ENCODE measurements at places on chromosomes 7 and 10.

- no peak for DNase-seq
These were observed 3.3 kb downstream of the XPNPEP1 start for GRCh38 chr10:109920016-109920415.

- peak; percentile 85 for DNase-seq
These were observed 147.1 kb downstream of the RNF216 start for GRCh38 chr7:5634107-5634950.

DNA sequence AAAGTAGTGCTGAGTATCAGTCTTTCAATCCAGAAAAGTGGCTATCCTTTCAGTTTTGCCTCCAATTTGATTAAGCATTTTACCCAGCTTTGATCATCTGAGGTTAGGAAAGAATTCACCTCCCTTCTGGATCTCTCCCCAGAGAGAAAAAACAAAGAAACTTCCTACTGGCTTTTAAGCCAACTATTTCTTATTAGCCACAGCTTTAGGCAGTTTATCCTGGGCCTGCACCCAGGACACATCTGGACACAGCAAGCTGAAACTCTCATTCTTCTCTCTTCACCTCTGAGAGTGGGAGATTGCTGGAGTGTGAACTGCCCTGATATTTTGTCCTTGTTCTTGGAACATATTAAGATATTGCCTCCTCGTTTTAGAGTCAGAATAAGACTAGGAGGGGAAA is 43.5 kb upstream of the LSM8 start:
- no peak for DNase-seq

- peak; percentile 14 for DNase-seq
These were observed at the start of gene DGKB for GRCh38 chr7:14902589-14903067. DGKB (minus strand) TSS chr7:14902751.

DNA sequence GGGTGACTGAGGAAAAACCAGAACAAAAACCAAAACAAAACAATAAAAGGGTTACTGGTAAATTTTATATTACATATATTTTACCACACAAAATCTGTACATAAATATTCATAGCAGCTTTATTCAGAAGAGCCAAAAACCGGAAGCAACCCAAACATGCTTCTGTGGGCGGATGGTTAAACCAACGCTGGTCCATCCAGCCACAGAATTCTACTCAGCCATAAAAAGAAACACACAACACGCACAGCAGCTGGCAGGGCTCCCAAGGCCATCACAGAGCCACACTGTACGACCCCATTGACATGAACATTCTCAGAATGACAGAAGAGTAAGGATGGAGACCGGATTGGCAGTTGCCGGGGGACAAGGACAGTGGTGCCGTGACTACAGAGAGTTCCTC is 83.6 kb downstream of the PROSER2 start:
- no peak for DNase-seq

- no peak for DNase-seq
These were observed 30.4 kb downstream of the TSPAN12 start for GRCh38 chr7:120827371-120828118.

DNA sequence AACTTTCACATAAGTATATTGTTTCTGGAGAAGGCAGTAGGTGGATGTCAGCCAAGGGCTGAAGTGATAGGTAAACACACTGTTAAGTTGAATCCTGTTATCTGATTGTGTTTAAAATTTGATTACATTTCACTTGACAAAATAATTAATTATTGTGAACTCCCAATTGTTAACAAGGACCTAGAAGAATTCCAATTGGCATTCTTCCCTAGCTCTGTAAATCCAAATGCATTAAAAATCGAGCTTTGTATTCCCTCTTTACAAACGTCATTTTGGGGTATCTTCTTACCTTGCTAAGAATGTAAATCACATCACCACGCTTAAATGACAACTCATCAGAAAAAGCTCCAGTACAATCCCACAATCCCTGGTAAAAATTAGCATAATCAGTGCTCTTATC is 179.9 kb downstream of the SKAP2 start:
- no peak for DNase-seq

DNA sequence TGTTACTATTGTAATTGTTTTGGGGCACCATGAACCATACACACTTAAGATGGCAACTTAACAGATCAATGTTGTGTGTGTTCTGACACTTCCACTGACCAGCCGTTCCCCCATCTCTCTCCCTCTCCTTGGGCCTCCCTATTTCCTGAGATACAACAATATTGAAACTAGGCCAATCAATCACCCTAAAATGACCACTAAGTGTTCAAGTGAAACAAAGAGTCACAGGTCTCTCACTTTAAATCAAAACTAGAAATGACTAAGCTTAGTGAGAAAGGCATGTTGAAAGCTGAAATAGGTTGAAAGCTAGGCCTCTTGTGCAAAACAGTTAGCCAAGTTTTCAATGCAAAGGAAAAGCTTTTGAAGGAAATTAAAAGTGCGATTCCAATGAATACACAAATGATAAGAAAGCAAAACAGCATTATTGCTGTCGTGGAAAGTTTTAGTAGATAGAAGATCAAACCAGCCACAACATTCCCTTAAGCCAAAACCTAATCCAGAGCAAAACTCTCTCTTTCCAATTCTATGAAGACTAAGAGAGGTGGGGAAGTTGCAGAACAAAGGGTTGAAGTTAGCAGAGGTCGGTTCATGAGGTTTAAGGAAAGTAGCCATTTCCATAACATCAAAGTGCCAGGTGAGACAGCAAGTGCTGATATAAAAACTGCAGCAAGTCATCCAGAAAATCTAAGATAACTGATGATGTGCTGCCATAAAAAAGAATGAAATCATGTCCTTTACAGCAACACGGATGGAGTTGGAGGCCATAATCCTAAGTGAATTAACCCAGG is 90.6 kb downstream of the MTPN start:
- DNase-seq: no peak

DNA sequence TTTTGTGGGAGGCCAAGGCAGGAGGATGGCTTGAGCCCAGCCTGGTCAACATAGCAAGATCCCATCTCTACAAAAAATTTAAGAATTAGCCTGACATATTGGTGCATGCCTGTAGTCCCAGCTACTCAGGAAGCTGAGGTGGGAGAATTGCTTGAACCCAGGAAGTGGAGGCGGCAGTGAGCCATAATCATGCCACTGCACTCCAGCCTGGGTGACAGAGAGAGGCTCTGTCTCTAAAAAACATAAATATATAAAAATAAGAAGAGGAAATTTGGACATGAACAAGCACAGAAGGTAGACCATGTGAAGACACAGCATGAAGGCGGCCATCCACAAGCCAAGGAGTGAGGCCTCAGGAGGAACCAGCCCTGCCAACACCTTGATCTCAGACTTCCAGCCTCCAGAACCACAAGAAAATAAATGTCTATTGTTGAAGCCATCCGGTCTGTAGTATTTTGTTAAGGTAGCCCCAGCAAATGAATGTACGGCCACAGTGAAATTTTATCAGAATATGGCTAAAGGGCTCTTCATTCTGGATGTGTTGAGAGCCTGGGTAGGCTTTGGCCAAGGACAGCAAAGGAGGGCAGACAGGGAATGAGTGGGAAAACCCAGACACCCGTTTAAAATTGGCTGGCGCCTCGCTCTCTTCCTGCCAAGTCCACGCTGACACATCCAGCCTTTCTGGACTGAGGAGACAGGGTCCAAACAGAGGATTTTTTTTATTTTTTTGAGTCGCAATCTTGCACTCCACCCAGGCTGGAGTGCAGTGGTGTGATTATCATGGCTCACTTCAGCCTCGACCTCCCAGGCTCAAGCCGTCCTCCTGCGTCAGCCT is 12.9 kb upstream of the GRID2IP start:
- DNase-seq: no peak

GRCh38 chr7:49245062-49245461 is 320.7 kb downstream of the CDC14C start:
- DNase-seq: no peak

DNA sequence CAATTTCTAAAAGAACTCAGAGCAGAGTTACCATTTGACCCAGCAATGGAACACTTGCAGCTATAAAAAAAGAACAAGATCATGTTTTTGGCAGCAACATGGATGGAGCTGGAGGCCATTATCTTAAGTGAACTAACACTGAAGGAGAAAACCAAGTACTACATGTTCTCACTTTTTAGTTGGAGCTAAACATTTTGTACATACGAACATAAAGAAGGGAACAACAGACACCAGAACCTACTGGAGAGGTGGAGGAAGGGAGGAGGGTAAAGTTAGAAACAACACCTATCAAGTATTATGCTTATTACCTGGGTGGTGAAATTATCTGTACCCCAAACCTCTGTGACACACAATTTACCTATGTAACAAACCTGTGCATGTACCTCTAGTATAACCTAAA is 329.5 kb downstream of the ATRNL1 start:
- no peak for DNase-seq

DNA sequence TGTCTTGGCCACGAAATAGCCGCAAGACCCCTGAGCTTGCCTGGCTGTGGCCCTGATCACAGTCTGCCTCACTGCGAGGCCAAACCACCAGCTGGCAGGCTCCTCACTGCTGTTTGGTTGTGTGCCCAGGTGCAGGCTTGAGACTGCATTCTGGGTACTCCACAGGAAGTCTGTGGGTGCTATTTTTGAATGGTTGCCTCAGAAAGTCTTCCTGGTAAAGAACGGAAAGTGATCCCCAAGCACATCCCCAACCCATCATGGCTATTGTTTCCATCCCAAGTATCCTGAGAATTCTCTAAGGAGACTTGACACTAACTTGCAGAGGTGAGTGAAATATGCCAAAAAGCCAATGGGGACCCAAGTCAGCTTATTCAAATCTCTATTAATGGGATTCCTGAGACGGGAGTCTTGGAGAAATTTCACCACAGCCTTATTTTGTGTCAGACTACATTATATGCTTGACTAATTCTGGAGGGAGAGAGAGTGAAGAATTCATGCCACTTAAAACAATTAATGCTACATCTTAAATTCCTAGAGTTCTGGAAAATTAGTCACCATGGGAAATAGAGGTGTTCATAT is 170.9 kb downstream of the RAMP3 start:
- no peak for DNase-seq

GRCh38 chr10:47402641-47403301 is 18.7 kb upstream of the ZNF488 start:
- DNase-seq: peak; percentile 74

DNA sequence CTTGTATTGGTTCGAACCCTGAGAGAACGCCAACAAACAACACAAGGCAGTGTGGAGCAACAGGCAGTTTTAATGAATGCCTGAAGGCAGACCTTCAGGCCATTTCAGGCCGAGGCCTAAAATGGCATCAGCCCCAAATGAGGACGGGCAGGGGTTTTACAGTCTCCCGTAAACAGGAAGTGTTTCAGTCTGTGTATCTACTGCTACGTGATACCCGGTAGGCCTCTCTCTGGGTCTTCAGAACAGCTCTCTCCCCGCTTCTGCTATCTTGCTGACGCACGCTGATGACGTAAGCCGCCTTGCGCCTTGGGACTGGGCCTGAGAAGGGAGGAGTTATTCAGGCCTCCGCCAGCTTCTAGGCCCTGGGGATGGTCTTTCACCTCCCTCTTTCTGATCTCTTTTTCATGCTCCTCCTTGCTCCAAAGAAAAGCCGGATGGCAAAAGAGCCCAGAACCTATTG is 67.7 kb downstream of the ST8SIA6 start:
- no peak for DNase-seq

- DNase-seq: no peak
These were observed 1.1 kb downstream of the PIK3AP1 start for GRCh38 chr10:96719200-96719599.

GRCh38 chr10:26503911-26504310 is 65.8 kb downstream of the APBB1IP start:
- no peak for DNase-seq

DNA sequence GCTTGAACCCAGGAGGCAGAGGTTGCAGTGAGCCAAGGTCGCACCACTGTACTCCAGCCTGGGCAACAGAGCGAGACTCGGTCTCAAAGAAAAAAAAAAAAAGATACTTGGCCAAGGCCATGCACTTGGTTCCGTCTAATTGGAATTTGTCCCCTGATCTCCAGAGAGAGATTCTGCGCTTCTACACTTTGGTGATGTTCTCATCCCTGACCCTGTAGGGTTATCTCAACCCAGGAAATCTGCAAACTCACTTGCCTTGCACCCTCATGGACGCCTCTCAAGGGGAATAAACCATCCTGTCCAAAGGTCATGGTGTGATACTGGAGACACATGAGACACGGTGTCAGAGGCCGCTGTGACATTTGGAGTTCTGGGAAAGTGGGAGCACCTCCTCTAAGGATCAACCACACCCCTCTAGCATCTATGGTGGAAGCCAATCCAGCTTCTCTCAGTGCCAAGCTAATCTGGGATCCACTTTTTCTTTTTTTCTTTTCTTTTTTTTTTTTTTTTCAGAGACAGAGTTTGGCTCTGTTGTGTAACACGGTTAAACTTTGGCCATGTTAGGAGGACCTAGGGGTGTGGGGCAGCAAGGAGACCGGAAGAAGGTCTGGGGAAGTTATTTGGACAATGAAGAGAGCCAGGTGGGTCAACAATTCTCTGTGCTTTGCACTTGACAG is 7.8 kb upstream of the POR start:
- DNase-seq: no peak

- DNase-seq: no peak
These were observed 2.5 kb downstream of the CCDC6 start for GRCh38 chr10:59903871-59904270.

DNA sequence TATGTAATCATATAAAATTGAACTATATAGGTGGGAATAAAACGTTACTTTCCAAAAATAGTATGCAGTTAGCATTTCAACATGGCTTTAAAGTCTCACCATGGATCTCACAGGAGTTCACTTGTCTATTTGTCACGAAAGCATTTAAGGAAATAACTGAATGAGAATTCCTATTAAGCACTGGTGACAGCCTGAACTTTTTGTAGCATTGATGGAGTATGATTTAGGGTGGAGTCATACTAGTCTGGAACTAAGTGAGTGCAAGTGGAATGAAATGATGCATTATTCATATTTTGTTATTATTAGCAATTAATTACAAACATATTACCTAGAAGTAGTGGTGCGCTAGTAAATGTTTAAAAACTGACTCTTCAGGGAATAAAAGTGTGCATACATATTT is 26.0 kb upstream of the HIBADH start:
- DNase-seq: no peak

- peak; percentile 54 for DNase-seq
These were observed 187.4 kb upstream of the TMEM72 start for GRCh38 chr10:44723619-44724325.

- peak; percentile 16 for DNase-seq
These were observed 89.2 kb downstream of the HERPUD2 start for GRCh38 chr7:35605760-35606159.

- peak; percentile 37 for DNase-seq
These were observed 141.0 kb downstream of the PTEN start for GRCh38 chr10:88004451-88004850.

DNA sequence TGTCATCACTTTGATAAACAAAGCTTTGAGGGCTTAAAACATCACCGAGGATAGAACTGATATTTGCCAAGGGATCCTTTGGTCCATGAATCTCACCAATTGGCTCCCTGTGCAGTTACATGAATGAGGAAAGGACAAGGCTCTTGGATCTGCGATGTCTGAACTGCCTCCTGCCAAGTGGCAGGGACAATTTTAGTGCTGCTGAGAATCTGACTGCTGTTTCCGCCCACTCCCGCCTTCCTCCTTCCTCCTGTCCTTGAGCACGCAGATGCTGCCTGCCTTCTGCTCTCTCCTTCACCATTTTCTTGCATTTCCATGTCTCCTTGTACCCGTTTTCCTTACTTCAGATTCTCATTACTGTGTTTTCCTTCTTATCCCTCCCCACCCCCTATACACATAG is 26.8 kb upstream of the ITPRID1 start:
- DNase-seq: no peak
